CD4-positive, alpha-beta T cell treated with Interleukin-15 for 4 hours (primary cell): ENCODE measurements at places on chromosomes 2 and 18.
A peak's percentile ranks its signal among the peaks of the same experiment; 100 is the strongest.

- DNase-seq: no peak
These were observed 8.2 kb downstream of the PTGR3 start for GRCh38 chr18:75200605-75201280.

GRCh38 chr18:38545071-38545470, 979.5 kb upstream of the CELF4 start:
- peak; percentile 10 for DNase-seq

DNA sequence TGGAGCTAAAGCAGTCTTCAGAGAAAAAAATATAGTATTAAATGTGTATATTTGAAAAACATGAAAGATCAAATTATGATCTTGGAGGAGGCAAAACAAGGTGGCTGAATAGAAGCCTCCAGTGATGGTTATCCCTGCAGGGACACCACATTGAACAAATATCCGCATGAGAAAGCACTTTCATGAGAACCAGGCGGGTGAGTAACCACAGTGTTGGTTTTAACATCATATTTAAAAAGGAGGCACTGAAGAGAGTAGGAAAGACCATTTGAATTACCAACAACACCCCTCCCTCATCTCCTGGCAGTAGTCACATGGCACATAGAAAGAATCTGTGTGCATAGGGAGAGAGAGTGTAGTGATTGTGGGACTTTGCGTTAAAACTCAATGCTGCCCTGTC, 759.6 kb upstream of the NRXN1 start:
- DNase-seq: no peak

DNA sequence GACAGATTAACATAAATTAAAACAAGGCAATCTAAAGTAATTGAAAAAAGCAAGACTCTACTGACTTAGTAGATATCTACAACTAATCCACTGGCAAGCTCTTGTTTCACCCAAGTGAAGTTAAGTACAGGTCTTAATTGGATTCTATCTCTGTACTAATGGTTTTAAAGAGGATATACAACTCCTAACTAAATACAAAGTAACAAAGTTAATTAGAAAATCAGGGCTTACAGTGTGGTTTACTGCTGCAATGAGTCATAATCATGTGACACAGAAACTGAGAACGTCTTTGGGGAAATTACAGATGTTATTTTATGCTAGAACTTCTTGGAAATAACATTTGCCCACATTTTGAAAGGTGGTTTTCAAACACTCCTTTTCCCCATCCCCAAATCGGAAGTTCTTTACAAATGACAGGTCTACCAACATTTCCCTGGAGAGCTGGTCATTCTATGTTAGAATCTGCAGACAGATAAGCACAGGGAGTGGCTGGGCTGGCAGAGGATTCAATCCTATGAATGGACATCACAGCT, 245.3 kb downstream of the STK39 start:
- DNase-seq: peak; percentile 23

GRCh38 chr18:45378933-45379332, 236.3 kb upstream of the SLC14A2 start:
- no peak for DNase-seq

DNA sequence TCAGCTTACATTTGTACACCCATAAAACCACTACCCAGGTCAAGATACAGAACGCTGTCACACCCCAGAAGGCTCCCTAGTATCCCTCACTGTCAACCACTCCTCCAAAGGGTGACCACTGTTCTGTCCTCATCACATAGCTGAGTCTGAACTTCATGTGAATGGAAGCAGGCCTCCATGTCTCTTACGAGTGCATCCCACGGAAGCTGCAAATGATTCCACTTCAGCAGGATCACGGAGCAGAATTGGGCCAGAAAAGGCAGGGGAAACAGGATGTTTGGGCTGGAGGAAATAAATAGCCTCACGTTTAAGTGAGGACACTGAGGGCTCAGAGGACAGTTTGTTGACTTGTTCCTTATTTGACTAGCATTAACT, 38.4 kb downstream of the LBH start:
- DNase-seq: no peak

DNA sequence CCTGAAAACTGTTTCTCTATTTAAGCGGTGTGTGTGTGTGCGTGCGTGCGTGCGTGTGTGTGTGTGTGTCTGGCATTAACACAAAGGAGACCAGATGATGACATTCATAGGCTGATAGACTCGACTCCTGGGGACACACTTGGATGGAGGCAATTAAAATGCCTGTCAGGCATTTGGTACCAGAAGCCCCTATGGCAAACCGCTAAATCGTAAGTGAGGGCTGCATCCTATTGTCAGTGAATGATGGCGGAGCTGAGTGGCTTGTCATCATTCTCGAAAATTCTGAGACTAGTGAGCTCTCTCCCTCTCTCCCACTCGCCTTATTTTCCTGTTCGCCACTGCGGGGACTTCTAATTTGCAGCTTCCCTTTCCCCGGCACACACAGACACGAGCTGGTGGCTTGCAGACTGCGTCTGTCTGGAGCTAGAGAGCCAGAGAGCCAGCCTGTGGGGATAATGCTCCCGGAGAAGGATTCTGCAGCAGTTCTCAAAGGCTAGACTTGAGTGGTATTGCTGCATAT, 155.4 kb downstream of the MAP2 start:
- DNase-seq: no peak

- DNase-seq: no peak
These were observed 90.6 kb upstream of the WDR75 start for GRCh38 chr2:189350540-189351209.

GRCh38 chr18:48036226-48036625, 105.8 kb upstream of the SMAD2 start:
- no peak for DNase-seq

GRCh38 chr2:235088496-235088921, 136.7 kb downstream of the SH3BP4 start:
- no peak for DNase-seq

DNA sequence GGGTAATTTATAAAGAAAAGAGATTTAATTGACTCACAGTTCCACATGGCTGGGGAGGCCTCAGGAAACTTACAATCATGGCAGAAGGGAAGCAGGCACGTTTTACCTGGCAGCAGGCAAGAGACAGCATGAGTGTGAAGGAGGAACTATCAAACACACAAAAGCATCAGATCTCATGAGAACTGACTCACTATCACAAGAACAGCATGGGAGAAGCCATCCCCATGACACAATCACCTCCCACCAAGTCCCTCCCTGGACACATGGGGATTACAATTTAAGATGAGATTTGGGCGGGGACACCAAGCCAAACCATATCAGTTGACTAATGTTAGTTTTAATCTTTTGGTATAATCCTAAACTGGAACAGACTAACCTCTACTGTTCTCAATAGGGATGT, 49.1 kb upstream of the CPO start:
- DNase-seq: no peak

- DNase-seq: no peak
These were observed 33.3 kb upstream of the SESTD1 start for GRCh38 chr2:179297927-179298326.

DNA sequence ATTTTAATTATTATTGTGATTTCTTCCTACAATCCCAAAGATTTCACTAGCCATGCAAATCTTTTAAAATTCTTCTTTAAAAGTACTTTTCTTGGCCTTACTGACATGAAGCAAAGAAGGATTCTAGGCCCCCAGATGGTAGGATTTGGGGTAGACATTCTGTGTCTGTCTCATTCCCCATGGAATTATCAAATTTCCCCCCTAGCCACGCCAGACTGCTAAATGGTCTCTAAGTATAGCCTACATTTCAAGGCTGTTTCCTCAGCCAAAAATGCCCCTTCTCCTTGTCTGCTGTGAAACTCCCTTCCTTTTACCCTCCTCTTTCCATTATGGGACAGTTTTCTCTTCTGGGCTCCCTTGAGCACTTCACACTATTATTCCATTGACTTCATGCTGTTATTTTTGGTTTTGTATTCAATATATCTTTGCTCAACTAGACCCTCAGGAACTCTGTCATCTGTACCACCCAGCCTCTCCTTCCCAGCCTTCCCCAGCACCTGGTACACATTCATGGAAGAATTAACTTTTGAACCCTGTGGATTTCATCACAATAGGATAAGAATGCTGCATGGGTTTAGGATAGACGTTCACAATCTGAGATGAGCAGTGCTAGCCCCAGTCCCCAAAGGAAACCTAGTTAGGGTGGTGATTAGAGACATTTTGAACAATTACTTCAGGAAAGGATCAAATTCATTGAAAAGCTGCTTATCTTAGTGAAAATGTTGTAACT, 21.5 kb upstream of the CYP1B1 start:
- DNase-seq: no peak

GRCh38 chr18:43797347-43797746, 520.1 kb upstream of the SYT4 start:
- DNase-seq: no peak

DNA sequence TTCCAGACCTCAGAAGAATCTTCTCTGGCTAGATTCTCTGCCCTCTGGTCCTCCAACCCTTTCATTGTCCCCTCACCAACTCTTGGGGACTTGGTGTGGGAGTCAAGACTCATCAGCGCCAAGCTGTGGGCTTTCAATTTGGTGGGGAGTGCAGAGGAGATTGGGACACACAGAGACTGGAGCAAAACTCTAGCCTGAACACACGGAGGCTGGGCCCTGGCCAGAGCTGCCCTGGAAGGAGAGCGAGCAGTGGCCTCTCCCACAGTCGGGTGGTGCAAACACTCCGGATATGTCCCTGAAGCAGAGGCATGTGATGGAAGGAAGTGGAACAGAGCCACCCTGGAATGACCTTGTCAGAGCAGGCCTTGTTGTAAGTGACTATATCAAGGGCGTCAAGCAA, 8.7 kb upstream of the SOX11 start:
- no peak for DNase-seq

DNA sequence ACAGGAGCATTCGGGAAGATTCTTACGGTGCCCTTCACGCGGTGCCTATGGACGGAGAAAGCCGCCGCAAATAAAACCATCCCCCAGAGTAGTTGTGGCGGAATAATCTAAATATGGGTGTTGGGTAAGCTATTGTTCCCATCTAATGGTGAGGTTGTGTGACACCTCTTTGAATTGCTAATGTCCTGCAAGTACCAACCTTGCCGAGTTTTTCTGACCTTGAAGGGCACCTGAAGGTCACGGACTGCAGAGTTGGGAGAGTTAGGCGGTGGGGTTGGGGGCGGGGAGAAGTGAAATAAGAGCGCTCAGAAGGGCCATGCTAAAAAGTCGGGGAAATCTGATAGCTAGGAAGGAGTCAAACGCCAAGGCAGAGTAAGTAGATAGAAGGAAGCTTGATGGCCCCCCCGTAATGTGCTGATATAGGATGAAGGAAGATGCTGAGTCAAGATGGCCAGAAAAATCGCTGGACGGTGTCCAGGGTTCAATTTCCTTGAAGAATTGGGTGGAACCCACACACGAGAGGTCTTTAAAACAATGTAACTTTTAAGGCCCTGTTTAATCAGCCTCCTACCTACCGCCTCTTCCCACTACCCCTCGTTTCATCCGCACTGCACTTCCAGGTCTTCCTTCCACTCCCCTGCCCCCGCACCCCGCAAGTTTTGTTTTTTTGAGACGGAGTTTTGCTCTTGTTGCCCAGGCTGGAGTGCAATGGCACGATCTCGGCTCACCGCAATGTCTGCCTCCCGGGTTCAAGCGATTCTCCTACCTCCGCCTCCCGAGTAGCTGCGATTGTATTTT, 600 bp downstream of the KATNAL2 start:
- peak; percentile 13 for DNase-seq

DNA sequence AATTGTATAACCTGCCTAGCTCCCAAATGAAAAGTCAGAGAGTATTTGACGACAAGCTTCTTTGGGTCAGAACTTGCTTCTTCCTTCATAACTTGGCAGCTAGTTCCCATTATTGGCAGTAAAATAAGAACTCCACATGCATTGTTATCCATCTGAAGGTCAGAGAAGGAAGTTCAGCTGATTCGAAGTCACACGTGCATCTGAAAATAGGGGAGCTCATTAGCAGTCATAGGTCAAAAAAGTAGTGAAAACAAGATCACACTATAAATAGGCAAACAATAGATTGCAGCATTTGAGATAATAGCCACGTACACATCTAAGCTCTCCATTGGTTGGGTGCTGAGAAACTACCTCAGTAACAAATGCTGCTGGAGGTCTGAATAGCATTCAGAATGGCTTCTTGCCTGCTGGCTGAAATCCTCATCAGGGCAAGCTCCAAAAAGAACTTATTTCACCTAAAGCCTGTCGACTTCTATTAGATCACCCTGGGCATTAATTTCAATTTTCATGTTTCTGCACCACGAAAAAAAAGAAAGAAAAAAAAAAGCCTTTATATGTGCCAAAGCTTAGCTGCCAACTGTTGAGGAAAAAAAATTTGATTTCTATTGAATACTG, 1492.9 kb upstream of the CELF4 start:
- no peak for DNase-seq

- no peak for DNase-seq
These were observed 142.7 kb downstream of the PRKCE start for GRCh38 chr2:45794134-45794617.

GRCh38 chr18:54004828-54005227, 219.6 kb downstream of the MBD2 start:
- DNase-seq: no peak

DNA sequence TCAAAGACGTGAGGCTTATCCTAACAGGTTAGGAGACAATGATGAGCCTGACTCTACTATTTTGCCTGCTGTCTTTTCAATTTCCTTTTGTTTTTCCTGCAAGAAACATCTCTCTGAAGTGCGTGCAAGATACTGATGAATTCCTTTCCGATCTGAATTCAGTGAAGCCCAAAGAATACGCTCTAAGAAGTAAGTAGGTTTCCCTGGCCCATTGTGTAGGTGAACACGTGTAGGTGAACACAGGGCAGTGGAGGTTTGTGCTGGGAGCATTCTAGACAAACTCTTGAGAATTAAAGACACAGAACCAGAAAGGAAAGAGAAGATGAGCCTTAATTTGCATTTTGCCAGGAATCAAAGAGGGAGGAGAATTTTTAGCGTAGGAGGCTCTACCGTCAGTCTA, 132.0 kb downstream of the ZNF532 start:
- no peak for DNase-seq

DNA sequence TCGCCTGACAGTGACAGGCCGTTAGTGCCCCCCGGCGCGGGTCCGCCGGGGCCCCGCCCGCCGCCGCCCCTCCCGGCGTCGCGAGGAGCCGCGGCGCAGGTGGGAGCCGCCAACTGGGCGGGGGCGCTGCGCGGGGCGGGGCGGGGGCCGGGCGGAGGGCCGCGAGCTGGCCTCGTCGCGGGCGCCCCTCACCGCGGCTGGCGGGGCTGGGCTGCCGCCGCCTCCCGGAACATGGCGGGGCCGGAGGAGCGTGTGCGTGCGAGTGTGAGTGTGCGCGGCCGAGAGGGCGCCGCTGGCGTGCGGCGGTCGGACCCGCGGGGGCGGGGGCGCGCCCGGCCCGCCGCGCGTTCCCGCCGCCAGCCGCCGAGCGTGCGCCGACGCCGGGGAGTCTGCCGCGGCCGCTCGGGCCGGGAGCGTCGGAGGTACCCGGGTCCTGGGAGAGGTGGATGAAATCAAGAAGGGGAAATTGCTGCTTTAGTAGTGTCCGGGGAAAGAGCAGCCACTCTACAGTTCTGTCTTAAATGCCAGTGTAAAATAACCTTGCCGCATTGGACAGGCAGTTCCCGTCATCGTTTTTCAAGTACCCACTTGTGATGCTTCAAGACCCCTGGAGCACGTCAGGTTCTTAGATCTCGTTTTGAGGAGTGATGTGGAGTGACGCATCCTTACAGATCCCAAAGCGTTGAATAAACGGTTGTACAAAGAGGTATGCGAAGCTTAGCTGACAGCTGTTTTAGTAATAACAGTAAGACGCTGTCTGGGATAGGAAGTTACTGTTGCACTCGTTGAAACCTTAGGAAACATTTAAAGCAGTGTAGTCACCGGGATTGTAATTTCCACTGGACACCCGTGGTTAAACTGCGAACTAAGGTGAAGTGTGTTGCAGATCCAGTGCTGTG, 836 bp downstream of the ANKRD12 start:
- DNase-seq: peak; percentile 76

GRCh38 chr2:20291106-20291564, 59.5 kb downstream of the PUM2 start:
- DNase-seq: peak; percentile 14
